ENCODE measurements at places on chromosomes 1 and 21.
A peak's percentile ranks its signal among the peaks of the same experiment; 100 is the strongest.

- DNase-seq, result no peak
Measured at GRCh38 chr21:15077529-15078145, 12.8 kb upstream of the NRIP1 start.

DNA sequence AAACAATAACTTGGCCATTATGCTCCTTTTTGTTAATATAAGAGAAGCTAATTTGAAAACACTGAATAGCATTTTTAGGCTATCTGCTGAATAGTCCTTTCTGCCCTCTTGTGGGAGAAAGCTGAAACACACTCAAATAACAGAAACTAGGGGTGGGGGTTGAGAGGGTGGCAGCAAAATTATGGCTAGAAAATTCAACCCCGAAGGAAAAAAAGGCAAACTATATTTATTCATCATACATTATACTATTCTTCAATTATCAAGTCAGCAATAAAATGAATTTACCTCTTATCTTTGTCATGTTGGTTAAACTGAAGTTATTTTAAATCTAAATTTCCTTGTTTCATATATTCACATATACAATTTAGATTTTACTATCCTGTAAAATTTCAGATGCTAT is 255.9 kb downstream of the FAF1 start:
- DNase-seq, result peak; percentile 18

DNA sequence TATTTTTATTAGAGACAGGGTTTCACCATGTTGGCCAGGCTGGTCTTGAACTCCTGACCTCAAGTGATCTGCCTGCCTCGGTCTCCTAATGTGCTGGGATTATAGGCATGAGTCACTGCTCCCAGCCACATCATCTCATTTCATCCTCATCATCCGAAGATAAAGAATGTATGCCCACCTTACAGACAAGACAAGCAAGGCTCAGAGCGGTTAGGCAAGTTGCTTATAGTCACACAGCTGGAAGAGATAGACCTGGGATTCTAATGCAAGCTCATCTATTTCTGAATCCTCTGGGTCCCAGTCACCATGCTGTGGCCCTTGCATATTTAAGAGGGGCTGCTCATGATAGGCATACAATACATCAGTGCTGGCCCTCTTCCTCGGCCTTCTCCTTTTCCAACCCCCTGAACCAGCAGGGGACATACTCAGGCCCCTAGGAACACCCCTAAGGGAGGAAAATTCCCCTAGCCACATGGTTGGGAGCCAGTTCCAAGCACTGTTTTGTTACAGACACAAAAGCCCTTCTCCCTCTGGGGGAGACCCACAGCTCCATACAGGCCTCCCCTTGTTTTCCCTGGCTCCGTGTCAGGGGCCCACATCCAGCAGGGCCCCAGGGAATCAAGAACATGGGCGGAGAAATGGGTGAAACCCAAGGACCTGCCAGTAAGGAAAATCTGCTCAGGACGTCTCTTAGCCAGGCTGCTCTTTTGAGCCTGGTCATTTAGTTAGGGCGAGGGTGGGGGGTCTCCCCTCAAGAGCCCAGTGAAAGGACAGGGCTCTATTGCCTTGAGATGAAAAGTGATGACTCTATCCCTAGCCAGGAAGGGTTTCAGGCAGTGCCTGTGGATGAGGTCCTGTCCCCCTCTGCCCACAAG is 6.9 kb downstream of the CSRP1 start:
- no peak for DNase-seq

DNA sequence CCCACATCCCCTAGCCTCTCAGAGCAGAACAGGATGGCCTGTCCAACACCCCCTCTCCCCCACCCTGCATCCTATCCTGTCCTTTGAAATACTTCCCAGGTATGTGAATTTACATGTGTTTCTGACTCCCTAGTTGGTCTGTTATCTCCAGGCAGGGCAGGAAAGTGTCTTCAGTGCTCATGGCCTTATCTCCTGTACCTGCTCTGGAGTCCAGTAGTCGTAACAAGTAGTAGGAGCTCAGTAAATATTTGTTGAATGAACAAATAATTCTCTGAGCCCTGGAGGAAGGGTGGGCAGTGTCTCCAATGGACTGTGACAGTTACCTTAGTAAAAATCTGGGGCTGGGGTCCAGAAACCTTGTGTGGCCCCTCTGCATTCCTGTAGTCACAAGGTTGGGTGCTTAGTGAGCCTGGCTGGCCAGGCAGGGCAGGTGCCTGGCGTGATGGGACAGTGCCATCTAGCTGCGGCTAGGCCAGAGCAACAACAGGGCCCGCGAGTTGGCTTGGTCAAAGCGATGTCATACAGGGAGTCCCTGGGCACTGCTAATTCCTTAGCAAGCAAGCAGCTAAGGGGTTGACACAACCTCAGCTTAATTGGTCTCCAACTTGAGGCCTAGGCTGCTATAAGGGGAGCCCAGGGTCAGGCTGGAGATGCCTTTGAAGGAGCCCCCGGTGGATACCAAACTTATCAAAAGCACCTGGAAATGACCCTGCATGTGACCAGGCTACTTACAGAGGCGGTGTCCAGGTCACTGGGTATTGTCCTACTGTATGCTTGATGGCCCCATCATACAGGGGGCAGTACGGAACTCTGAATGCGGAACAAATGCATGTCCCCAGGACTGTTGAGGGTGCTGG is 89.0 kb upstream of the PPM1J start:
- DNase-seq, result peak; percentile 89

DNA sequence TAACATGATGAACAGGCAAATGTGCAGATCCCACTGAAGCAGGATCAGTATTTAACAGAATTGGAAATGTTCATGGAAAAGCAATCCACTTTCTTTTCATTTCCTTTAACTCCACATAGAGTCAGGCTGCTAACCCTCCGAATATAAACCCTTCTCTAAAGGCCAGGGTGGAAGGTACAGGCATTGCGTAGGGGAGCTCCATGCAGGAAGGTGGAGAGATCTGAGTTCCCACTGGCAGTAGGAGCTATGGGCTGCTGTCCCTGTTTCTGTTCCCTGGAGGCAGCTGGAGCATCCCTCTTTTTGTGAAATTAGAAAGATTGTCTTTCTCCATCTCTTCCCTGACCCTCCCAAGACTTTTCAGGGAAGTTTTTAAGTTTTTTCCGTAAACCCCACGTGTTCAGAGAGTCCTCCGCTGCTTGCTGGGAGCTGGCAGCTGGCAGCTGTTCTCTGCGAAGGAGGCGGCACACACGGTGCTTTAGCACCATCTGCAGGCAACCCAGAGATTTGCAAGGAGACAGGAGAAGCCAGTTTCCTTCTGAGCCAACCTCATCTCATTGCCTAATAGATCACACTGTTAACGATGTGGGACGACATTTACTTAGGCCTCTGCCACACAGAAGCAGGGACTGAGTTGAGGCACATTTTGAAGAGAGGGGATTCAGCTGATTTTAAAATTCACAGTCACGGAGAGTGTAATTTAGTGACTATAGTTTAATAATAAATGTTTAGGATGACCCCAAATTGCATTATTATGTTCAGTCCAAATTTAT is 55.4 kb upstream of the HOOK1 start:
- peak; percentile 83 for DNase-seq

DNA sequence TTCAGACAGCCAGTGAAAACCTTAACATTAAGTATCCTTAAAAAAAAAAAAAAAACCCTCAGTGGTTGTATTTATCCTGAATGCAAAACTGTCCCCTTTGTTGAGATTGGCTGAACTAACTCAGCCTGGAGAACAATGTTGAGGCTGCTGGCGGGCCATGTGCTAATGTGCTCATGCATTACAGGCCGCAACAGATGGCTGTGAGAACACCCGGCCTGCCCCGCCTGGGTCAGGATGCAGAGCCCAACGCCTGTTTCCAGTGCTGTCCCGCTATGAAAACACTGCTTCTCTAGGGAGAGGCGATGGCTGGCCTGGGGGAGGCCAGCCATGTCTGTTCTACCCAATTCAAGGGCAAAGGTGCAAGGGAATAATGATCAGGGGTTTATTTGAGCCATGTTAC is 13.8 kb downstream of the OLIG2 start:
- no peak for DNase-seq

Measured in Daoy (cell line).